Stimulated activated CD8-positive, alpha-beta memory T cell treated with anti-CD3 and anti-CD28 coated beads, Interleukin-4, amount 100 ng/mL, for 4 hours (primary cell): ENCODE measurements at places on chromosomes 2 and 18.

DNA sequence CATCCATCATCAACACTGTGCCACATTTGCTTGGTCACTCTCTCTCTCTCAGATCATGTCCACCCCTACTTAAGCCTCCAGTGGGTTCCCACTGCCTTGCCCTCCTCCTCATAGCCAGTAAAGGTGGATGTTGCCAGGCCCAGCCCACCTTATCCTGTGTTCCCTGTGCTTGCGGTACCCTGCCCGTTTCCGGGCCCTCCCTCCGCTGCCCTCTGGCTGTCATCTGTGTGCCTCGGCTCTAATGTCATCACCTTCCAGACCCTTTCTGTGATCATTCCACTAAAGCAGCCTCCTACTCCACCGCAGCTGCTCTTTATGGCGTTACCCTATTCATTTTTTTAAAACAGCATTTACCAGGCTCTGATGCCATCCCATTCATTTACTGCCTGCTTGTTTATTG is 305.7 kb upstream of the SKOR2 start:
- no peak for DNase-seq

DNA sequence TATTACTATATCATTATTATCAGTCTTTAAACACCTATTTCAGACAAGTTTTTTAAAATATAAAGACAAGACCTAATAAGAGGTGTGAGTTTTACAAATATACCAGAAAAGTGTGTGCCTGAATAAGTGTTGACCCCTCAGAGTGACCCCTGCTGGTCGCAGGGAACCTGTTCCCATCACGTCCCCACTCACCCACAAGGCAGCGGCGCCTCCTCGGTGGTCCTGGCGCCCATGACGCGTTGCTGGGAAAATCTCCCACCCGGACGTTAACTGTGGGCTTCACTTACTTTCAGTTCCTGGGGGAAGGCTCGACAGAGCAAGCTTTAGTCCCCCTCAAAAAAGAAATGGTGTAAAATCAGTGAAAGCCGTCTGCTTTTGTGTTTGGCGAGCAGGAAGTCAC is 93.5 kb downstream of the TMEM18 start:
- DNase-seq: no peak

DNA sequence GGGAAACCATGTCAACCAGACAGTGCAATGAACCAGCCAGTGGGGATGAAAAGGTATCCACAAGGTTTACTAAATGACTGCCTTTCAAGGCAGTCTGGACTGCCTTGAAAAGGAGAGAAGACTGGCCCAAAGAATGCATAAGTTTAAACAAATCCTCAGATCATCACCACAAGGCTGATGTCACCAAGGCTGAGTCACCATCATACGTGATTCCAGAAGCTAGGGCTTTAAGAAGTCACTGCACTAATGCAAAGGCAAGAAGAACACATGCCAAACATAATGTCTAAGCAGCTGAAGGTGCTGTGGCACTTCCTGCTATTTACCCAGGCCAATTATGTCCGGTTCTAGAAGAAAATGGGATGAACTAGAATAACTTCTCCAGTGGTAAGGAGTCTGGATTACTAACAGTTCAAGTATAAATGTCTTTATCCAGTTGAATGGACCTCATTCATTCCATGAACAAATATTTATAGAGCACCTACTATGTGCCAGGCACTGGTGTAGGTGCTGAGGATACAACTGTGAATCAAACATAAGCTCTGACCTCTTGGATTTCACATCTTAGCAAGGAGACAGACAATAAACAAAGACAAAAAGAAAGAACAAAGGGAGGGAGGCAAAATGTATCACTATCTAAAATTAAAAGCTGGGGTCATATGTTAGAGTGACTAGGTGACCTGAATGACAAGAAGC is 37.6 kb upstream of the ONECUT2 start:
- DNase-seq: no peak

- DNase-seq: no peak
Observed at GRCh38 chr2:141927536-141927935, 203.3 kb downstream of the LRP1B start.

DNA sequence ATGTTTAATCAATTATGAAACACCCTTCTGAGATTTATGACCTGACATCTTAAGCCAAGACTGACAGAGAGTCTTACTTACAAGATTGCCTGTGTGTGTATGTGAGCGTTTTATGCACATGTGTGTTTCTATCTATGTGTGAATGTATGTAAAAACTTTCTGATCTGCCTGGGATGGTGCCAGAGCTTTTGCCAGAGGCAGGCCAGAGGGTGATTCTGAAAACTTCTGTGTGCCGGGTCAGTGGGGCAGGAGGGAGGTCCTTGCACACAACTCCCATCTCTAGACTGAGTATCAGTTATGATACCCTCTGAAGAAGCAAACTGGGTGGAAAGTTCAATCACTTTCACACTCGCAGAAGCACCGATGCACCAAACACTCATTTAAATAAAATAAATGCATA is 335.0 kb upstream of the NT5C1B start:
- DNase-seq: no peak

- no peak for DNase-seq
Observed at GRCh38 chr2:152072011-152072410, 26.8 kb downstream of the CACNB4 start.

DNA sequence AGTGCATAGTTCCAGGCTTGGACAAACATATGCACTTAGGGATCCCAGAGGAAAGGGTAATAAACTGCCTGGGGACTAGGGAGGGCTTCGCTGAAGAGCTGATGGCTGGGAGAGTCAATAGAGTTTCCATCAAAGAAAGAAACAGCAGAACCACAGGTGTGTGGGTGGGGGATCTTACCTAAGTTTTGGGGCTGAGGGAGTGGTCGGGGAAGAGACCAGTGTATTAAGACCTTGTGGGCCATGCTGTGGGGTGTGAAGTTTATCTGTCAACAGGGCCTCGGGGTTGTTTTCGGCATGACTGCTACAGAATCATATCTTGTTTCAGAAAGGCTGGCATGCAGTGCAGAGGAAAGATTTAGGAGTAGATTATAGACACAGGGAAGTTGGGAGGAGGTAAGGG is 31.2 kb upstream of the GTF2A1L start:
- no peak for DNase-seq
